Posterior vena cava (tissue), 2 donors: ENCODE measurements at places on chromosomes 6 and 20.

GRCh38 chr20:38315290-38315966, 11.5 kb downstream of the BPI start:
- DNase-seq, result no peak

DNA sequence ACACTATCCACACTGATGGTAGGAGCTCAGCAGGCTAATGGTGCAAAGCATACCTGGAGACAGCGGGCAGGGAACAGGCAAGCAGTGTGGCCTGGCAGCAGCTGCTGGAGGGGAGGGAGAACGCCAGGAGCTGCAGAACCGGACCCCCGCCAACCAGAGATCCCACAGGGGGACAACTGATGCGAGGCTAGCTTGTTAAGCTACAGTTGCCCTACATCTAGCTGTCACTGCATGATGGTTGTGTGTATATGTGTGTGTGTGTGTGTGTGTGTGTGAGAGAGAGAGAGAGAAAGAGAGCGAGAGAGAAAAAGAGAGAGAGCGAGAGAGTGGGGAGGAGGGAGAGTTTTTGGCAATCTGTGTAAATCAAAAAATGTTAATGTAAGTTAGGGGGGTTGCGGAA, 69.7 kb upstream of the NHSL1 start:
- no peak for DNase-seq

- DNase-seq, result peak; percentile 96
Measured at GRCh38 chr6:31826793-31827285, 699 bp upstream of the HSPA1B start.

GRCh38 chr6:110315207-110315868, 42.8 kb downstream of the METTL24 start:
- no peak for DNase-seq

GRCh38 chr6:162568266-162568665, 159.3 kb downstream of the PRKN start:
- DNase-seq, result no peak

DNA sequence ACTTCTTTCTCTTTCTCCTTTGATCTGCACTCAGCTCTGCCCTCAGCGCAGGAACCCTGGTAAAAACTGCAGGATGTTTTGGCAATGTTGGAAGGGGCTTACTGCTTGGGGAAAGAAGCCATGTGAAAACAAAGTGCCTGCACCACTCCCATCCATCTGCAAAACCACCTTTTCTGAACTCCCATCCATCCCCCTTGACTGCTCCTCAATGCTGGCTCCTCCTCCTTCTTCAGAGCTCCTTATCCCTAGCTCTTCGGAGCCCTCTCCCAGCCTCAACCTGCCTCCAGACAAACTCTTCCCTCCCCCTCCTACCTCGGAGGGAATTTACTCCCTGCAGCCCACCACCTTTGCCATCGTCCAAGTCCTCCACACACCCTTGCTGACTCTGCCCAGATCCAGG, 4.2 kb upstream of the ZBTB12 start:
- no peak for DNase-seq

- DNase-seq, result no peak
Measured at GRCh38 chr6:34195726-34196115, 41.0 kb upstream of the HMGA1 start.

DNA sequence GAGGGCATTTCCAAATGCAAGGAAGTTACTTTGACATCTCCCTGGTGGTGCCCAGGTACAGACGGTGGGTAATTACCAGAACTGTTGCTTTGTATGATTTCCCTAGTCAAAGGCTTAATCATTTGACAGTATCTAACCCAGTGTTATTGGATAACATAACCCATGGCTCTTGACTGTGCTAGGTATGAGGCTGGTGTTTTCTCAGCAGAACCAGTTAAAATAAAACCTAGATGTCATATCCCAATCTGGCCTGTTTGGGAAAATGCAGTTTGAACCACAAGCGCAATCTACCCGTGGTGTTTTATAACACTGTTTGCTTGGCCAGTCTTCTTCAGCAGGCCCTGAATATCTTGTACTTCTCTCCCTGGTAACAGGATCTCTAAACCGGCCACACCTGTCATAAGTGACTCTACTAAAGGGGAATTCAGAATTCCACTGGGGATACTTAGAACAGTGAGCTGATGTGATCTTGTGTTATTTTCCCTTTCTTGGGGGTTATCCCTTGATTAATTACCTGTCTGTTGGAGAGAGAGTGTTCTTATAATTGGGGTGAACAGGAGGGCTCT, 32.8 kb downstream of the PPP1R14C start:
- DNase-seq, result no peak

GRCh38 chr6:31083742-31084354, 28.5 kb downstream of the C6orf15 start:
- no peak for DNase-seq

DNA sequence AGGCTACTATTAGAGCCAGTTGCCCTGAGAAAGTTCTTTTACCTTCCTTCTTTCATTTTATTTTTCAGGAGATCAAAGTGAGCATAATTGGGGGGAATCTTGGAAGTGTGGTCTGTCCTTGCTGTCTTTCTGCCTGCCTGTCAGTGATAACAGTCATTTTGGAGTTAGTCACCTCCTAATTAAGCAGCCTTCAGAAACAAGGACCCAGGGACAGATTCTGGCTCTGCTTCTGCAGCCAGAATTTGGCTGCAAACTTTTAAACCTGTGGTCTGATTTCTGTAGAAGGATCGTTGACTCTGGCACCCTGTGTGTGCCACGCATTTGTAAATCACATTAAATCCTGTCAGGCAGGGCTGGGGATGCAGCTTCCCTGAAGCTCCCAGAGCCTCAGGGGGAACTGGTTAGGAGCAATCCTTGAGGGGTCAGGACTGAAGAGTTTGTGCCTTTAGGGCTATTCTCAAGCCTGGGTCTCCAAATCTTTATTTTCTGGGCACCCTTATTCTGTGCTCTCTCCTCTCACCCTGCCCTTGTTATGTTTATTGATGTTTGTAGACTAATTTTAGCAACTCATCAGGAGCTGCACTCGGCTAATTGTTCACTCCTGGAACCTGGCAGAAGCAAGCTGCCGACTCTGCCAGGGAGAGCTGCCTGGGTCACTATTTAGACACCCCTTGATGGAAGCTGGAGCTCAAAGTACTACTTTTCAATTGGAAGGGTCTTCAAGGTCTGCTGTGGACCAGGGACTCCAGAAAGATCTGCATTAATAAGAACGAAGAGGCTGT, 6.8 kb downstream of the NOX3 start:
- no peak for DNase-seq

- no peak for DNase-seq
Measured at GRCh38 chr6:42022755-42023384, 27.5 kb upstream of the TAF8 start.

- no peak for DNase-seq
Measured at GRCh38 chr20:52619671-52620070, 352.5 kb upstream of the TSHZ2 start.

DNA sequence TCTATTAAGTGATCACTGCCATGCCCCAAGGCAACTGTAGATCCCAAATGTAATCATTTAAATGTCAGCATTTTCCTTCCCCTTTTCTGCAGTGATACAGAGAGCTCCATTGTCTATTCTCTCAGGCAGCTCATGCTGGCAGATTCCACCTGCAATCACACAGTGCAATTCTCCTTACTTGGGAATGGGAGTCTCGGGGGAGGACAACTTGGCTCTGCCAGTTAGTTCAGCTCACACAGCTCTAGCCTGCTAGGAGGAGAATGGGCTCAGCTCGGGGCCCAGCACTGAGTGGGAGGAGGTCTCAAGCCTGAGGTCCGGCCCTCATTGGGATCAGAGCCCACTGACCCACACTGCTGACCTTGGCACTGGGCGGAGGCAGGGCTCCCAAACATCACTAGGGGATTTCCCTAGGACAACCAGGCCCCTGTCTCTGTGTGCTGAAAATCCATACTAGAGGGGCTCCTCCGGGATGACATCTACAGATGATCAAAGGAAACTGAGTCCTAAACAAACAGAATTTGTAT, 109.2 kb upstream of the ASF1A start:
- no peak for DNase-seq

GRCh38 chr6:39007575-39007974, 41.0 kb upstream of the GLP1R start:
- DNase-seq, result no peak

DNA sequence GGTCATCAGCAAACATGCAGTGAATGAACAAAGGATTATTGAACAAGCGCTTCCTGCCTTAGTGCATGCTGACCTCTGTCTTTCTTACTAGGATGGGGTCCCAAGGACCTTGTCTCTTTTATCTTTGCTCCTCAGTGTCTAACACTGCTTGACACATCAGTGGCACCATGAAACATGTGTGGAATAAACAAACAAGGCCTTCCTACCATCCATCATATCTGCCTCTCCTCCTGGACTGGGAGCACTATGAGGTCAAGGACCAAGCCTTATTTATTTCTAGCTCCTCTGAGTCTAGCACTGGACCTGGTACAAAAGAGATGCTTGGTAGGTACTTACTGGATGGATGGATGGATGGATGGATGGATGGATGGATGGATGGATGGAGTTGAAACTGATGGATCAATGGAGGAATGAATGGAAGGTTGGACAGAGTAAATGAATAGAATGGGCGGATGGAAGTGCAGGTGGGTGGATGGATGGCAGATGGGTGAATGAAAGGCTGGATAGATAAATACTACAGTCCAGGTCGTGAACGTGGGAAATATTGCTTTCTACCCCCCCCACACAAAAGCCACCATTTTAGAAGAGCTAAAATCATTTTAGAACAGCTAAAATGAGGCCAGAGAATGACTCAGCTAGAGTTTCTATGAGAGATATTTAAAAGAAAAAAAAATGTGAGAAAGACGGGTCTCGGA, 104.1 kb upstream of the PTPN1 start:
- no peak for DNase-seq

DNA sequence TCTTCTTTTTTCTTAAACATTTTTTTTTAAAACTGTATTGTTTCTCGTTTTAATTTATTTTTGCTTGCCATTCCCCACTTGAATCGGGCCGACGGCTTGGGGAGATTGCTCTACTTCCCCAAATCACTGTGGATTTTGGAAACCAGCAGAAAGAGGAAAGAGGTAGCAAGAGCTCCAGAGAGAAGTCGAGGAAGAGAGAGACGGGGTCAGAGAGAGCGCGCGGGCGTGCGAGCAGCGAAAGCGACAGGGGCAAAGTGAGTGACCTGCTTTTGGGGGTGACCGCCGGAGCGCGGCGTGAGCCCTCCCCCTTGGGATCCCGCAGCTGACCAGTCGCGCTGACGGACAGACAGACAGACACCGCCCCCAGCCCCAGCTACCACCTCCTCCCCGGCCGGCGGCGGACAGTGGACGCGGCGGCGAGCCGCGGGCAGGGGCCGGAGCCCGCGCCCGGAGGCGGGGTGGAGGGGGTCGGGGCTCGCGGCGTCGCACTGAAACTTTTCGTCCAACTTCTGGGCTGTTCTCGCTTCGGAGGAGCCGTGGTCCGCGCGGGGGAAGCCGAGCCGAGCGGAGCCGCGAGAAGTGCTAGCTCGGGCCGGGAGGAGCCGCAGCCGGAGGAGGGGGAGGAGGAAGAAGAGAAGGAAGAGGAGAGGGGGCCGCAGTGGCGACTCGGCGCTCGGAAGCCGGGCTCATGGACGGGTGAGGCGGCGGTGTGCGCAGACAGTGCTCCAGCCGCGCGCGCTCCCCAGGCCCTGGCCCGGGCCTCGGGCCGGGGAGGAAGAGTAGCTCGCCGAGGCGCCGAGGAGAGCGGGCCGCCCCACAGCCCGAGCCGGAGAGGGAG, 580 bp downstream of the VEGFA start:
- peak; percentile 92 for DNase-seq

DNA sequence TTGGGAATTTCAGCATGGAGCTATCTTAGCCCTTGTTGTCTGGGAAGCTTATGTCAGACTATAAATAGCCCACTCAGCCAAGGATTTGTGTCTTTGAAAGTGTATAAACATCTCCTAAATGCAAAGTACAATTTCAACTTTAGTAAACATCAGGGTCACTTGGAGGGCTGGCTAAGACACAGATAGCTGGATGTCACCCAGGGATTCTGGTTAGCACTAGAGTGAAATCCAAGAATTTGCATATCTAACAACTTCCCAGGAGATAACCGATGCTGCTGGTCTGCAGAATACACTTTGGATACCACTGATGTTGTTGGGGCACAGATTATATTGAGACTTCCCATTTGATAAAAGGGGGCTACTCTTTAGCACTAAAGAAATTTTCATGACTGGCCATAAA, 130.9 kb downstream of the PAX1 start:
- no peak for DNase-seq

DNA sequence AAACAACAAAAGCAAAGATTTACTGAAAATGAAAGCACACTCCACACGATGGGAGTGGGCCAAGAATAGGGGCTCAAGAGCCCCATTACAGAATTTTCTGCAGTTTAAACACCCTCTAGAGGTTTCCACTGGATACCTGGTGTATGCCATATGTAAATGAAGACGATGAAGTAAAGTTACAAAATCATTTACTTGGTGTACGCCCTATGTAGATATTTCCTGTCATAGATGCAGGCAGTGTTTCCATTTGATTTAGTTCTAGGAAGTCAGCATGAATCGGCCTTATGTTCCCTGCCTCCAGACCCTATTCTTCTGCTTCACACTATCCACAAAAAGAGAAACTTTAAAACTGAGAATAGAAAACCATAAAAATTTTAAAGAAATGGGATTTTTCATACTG, 404.4 kb upstream of the GJE1 start:
- no peak for DNase-seq

- no peak for DNase-seq
Measured at GRCh38 chr6:127397729-127398630, 54.6 kb upstream of the ECHDC1 start.

DNA sequence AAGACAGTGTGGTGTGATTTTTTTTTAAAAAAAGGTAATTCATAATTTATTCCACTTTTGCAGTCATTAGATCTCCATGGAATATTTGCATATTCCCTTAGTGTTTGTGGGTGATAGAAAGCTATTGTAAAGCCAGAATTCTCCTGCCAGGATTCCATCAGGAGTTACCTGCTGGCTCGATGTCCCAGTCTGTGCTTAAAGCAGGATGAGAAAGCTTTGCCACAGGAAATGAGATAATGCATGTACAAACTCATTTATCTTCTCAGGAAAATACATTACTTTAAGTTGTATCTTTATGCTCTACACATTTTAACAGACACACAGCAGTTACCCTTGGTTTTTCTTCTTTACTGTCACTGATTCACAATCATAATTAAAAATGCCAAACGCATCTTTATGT, 553.0 kb downstream of the CD109 start:
- DNase-seq, result no peak

GRCh38 chr6:167094820-167095637, 27.9 kb upstream of the CCR6 start:
- no peak for DNase-seq

DNA sequence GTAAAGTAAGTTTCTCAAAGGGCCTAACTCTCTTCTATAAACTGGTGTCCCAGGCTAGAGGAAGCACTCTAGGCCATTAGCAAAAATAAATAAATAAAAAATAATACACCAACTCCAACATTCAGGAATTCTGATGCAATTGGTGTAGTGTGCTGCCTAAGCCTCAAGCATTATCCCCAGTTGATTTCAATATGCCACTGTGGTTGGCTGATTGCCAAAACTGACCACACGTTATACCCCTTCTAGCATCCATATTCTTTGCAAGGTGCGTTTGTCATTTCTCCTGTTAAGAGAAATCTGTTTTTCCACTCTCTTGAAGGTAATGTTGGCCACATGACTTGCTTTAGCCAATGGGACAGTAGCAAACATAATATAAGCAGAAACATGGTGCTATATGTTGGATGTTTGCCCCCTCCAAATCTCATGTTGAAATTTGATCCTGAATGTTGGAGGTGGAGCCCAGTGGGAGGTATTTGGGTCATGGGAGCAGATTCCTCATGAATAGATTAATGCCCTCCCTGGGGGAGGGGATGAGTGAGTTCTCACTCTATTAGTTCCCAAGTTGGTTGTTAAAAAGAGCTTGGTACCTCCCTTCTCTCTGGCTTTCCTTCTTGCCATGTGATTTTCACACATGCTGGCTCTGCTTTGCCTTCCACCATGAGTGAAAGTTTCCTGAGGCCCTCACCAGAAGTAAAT, 71.9 kb upstream of the PLCB4 start:
- DNase-seq, result no peak

- no peak for DNase-seq
Measured at GRCh38 chr6:26044140-26045064, 42.8 kb upstream of the HFE start.
